Cortex of kidney (tissue), 1 donor: ENCODE measurements at places on chromosomes 7 and 10.

- no peak for DNase-seq
These were observed 111.8 kb upstream of the FEZF1 start for GRCh38 chr7:122416336-122416735.

- no peak for DNase-seq
These were observed 1.1 kb upstream of the RGR start for GRCh38 chr10:84243759-84244158.

- no peak for DNase-seq
These were observed 142.5 kb upstream of the TNS3 start for GRCh38 chr7:47724335-47724982.

DNA sequence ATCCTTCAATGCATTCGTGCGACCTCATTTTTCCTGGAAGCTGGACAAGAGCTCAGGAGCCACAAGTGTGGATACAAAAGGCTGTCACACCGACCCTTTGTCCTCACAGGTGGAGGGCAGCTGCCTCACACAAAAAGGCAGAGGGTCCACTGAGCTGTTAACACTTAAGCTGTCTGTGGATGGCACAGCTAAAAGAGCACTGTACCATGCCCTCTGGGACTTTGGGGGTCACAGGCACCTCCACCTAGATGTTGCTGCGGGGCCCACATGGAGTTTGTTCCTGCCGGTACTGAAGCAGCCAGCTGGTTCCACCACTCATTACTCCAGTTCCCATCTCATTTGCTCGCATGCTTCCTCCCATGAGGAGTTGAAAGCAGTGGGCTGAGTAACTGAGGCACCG, 57.0 kb downstream of the STRA8 start:
- DNase-seq = no peak

DNA sequence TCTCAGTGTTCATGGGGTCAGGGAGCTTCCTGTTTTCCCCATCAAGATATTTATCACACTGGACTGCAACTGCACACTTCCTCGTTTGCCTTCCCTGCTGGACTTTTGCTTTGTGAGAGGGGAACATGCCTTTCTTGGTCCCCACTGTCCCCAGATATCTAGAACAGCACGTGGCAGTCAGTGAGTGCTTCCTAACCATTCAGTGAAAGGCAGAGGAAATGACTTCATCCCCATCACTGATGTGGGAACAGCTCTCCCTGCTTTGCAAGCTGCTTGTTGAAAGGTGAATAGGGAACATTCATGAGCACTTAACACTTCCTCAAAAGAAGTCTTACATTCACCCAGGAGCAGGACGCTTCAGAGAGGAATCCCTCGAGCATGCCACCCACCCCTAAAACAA, 135.4 kb downstream of the MYOF start:
- no peak for DNase-seq

DNA sequence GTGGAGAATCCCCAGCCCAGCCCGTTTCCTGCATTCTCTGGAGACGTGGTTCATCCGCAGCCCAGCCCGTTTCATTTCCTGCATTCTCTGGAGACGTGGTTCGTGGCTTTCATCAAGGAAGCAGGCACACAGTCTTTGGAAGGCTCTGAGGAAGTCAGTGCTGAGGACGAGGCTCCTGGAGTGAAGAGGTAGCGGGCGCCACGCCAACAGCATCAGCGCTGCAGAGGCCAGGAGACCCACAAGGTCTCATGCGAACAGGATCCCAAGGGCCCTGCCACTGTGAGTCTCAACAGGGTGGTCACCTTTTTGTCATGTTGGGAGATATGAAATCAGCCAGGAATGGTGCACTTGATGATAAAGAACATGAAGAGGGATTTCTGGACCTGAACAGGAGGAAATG, 12.4 kb upstream of the TCERG1L start:
- no peak for DNase-seq

GRCh38 chr10:76647301-76647700, 990.3 kb downstream of the KCNMA1 start:
- DNase-seq = no peak

GRCh38 chr10:77907900-77908717, 18.4 kb downstream of the DLG5 start:
- no peak for DNase-seq
